ENCODE measurements at places on chromosomes 5 and 9.
A peak's percentile ranks its signal among the peaks of the same experiment; 100 is the strongest.

- DNase-seq: no peak
These were observed 17.4 kb downstream of the TMOD1 start for GRCh38 chr9:97518909-97519307.

GRCh38 chr5:140118302-140118936, 4.5 kb downstream of the PURA start:
- DNase-seq: no peak

DNA sequence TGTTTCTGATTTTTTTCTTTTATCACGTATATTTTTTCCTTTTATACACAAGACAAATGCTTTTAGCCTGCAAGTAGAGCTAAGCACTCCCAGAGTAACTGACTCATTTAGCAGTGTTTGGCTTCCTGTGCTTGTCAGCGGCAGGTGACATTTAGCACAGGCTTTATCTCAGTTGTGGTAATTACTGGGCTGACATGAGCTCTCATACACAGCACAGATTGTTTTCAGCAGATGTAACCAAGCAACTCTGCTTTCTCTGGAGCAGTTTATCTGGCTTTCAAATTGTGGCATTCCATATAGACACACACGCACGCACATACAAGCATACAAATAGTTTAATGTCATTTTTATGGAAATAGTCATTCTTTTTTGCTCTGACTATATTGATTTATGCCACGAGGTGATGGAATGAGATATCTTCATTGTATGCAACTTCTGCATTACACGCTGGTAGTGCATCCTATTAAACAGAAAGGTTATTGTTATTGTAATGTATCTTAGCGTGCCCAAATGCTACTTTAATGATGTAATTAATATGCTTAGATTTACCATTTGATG, 379.0 kb upstream of the GRAMD2B start:
- no peak for DNase-seq

GRCh38 chr5:118557251-118557661, 431.1 kb downstream of the DTWD2 start:
- no peak for DNase-seq

- DNase-seq: no peak
These were observed 7.8 kb downstream of the CCT5 start for GRCh38 chr5:10257870-10258269.

DNA sequence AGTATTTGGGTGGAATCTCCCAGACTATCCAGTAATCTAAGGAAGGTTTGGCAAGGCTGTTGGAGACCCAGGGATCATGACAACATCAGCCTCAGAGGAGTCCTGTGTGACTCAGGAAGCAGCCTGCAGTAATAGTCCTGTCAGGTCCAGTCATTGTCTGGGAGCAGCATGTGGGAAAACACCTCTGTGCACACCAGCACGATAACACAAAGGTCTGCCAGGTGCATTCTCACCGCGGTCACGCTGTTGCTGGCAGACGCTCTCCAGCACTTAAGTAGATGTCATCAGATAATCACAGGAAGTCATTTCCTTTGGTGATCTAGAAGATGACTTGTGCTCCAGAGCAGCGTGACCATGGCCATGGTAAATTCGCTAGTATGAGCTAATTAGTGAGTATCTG, 99.2 kb upstream of the IQGAP2 start:
- peak; percentile 42 for DNase-seq

Data from CD4-positive, alpha-beta T cell treated with Interleukin-1 beta for 1 hour (primary cell).